ENCODE measurements at places on chromosomes 7 and 10.

GRCh38 chr7:7996568-7996967 is 28.0 kb downstream of the GLCCI1 start:
- DNase-seq = no peak

- DNase-seq = no peak
Measured at GRCh38 chr7:130344271-130344866, at the start of gene CPA5. Gene CPA5, plus strand, starts transcription at chr7:130344816. Its CDS starts 1,670 bp downstream, at chr7:130346486.

DNA sequence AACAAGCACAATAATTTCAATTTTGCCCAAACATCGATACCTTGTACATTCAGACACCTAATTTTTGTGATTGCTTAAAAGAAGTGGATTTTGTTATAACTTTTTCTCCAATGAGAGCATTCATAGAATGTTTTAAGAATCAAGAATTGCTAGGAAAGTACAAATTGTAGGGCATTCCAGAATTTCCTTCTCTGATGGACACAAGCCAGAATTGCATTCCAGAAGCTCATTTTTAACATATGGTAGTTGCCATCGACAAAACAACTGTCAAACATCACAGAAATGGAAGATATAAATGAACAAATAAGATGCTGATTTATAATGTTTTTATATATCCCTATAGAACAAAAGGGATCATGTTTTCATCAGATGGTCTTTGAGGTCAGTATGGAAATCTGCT is 258.4 kb upstream of the NPVF start:
- no peak for DNase-seq

DNA sequence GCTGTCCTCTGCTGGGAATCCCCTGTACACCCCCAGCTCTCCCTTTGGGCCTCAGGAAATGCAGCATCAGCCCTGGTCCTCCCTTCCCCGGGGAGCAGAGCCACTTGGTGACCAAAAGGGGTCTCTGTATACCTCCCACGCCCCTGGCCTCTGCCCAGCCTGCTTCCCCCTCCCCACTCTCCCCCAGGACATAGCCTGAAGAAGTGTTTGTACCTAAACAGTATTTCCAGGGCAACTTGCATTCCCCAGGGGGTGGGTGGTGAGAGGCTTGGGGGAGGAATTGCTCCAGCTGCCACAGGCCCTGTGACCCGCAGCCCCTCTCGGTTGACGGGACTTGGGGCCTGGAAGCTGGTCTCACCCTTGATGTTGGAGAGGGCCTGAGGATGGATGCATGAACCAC is 39.3 kb downstream of the TMEM270 start:
- DNase-seq = no peak

- no peak for DNase-seq
Measured at GRCh38 chr10:114987995-114988394, 50.0 kb downstream of the TRUB1 start.

- no peak for DNase-seq
Measured at GRCh38 chr7:143054621-143055020, 2.5 kb downstream of the OR6V1 start.

DNA sequence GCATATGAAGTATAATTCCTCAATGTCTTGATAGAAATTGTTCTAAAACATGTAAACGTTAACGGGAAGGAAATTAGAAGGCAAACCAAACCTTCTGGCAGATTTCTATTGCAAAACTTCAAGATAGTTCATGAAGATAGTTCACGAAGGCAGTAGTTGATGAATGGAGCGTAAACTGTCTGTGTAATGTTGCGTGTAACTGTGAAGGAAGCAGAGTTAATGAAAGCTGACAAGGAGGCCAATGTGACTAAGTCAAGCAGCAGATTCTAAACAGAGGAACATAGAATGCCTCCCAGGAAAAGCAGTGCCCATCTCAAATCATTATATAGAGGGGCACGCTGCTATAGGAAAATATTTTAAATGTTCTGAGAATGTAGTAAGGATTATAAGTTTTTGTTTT is 659.7 kb upstream of the IGFBP3 start:
- DNase-seq = no peak

GRCh38 chr10:128573986-128574385 is 447.8 kb upstream of the MKI67 start:
- DNase-seq = no peak

DNA sequence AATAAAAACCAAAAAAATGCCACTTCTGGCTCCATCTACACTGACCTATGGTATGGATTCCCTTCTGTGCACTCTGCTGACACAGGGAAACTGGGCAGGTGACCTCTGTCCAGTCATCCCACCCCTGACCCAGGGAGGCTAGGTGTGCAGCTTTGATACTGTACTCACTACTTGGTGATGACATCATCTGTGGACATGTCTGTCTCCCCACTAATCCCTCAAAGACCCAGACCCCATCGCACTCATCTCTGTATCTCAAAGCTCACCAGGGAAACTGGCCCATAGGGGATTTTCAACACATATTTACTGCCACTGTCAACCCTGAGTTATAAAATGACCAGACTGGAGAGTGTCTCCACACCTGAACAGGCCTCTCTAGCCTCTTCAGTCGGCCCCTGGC is 10.6 kb downstream of the SGMS1 start:
- no peak for DNase-seq

- DNase-seq = no peak
Measured at GRCh38 chr7:112147793-112148361, 58.3 kb downstream of the DOCK4 start.

DNA sequence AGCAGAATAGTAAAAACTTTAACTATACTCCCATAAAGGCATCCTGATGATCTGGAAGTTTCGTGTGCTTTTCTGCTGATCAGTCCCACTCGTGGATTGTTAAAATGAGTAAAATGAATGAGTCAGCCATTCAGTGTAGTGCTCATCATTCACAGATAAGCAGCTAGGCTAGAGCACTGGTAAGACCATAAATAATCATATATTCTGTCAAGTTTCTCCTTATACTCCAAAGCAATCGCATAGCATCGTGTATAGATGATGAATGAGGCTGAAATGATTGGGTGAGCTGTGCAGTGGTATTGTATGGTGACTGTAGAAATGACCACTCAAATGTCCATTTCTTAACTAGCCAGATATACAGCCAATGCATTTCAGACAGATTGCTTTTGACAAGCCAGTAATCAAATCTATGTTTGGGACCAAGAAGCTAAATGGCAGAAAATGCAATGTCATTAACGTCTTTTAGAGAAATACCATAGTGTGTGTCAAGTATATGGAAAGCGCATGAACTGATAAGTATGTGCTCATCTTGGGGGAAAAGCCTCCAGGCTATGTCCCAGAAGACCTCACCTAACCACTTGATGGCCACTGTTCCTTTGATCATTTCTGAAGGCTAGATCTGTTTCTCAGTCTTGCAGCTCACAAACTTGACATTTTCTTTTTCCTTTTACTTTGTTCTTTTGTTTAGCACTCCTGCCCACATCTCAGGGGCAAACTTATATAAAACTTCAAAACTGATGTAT is 227.2 kb upstream of the FAM3C start:
- DNase-seq = no peak

- DNase-seq = no peak
Measured at GRCh38 chr10:100498059-100498458, 21.6 kb downstream of the SEC31B start.

GRCh38 chr7:27912751-27913150 is 172.8 kb downstream of the TAX1BP1 start:
- no peak for DNase-seq

DNA sequence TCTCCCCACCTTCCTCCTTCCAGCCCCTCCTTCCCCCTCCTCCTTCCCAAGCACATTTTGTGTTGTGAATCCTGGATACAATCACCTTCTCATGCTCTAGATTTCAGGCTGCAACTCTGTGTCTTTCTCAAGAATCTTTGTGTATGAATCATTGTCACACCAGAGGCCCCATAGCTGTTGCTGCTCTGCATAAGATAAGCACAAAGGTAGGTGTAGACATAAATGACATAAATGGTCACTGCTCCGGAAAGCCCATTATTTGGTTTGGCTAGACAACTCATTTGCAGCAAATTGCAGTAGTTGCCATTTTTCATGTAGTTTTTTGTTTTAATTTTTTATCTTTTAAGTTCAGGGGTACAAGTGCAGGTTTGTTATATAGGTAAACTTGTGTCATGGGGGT is 216.3 kb upstream of the NRP1 start:
- DNase-seq = no peak

DNA sequence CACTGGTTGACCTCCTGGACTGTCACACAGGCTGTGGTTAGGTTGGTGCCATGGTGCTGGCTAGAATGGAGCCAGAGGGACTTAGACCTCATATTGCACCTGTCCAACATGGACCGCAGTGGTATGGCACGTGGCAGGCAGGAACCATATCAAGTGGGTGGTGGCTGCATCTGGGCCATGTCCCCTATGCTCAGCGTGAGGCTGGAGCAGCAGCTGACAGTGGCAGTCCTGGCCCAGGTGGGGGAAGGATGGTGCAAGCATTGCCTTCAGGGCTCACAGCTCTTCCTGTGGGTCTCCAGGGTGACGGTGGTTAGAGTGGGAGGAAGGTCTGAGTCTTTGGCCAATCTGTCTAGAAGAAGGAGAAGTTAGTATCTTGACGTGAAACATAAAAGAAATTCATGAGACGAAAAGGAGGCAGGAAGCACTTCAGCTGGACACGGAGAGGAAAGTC is 54.5 kb upstream of the PFKFB3 start:
- DNase-seq = no peak

GRCh38 chr10:11125004-11125403 is 107.3 kb downstream of the CELF2 start:
- DNase-seq = no peak

GRCh38 chr7:144407266-144407931 is 3.9 kb upstream of the NOBOX start:
- DNase-seq = no peak

GRCh38 chr10:13102002-13102794 is 2.2 kb downstream of the OPTN start:
- DNase-seq = no peak

DNA sequence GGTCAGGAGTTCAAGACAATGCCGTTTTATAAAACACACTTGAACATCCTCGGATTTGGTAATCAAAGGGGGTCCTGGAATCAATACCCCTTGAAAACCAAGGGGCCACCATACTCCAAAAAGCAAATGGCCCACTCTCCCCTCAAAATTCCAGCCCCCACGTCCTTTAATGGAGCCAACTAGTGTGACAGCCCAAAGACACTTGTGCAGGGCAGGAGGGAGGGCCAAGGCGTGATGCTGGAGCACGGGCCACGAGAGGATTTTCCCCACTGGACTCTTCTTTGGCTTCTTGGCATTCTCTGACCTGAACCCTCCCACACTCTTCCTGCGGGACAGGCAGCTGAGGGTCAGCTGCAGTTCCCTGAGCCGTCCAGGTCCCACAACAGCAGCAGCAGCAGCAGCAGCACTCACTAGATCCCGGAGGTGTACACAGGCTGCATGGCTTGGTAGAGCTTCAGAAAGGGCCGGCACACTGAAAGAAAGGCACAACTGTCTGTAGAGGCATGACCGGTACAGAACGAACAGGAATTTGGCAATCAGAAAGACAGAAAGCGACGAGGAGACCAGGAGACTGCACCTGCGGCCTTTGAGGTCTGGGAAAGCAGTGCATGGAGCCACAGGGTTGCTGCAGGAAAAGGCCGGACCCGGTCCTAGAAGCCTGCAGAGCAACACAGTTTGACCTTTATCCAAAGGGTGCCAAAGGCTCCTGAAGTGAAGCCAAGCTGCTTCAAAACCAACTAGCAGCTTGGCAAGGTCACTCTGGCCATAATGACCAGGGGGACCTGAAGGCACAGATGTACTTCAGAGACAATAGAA is 168.2 kb downstream of the TNS3 start:
- no peak for DNase-seq

GRCh38 chr7:129636641-129637040 is 25.1 kb downstream of the NRF1 start:
- DNase-seq = no peak

DNA sequence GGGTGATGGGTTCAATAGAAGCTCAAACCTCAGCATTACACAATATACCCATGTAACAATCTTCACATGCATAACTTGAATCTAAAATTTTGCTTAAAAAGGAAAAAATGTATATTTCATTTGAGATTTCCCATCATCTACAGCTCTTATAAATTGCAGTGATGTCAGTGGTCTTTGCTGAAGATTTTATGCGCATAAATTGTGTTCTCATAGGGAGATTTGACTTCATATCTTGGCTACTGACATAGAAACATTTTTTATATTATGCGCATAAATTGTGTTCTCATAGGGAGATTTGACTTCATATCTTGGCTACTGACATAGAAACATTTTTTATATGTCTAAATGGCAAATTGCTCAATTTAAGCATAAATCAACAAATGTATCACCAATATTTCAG is 1125.3 kb upstream of the C7orf33 start:
- no peak for DNase-seq

DNA sequence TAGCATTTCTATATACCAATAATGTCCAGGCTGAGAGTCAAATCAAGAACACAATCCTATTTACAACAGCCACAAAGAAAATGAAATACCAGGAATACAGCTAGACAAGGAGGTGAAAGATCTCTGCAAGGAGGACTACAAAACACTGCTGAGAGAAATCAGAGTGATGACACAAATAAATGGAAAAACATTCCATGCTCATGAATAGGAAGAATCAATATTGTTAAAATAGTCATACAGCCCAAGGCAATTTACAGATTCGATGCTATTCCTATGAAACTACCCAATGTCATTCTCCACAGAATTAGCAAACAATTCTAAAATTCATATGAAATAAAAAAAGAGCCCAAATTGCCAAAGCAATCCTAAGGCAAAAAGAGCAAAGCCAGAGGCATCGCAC is 116.8 kb upstream of the ZNF32 start:
- no peak for DNase-seq

DNA sequence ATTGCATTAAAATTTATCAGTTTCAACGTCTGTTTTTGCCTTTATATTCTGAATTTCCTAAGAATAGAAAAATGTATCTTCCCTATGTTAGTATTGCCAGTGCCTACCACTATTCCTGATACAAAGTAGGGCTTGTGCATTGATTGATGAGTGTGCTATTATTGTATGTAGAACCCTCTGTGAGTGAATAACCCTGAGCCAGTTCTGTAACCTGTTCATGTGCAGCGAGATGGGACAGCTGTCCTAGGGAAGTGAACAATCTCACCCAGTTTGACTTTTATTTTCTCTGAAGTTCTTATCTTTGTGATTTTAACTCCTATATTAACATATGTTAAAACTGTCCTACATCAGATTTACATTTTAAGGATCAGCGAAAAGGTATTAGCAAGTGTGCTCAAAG is 178.4 kb upstream of the ADO start:
- DNase-seq = no peak

GRCh38 chr10:31133792-31134310 is 102.2 kb upstream of the ZNF438 start:
- DNase-seq = peak; percentile 86

DNA sequence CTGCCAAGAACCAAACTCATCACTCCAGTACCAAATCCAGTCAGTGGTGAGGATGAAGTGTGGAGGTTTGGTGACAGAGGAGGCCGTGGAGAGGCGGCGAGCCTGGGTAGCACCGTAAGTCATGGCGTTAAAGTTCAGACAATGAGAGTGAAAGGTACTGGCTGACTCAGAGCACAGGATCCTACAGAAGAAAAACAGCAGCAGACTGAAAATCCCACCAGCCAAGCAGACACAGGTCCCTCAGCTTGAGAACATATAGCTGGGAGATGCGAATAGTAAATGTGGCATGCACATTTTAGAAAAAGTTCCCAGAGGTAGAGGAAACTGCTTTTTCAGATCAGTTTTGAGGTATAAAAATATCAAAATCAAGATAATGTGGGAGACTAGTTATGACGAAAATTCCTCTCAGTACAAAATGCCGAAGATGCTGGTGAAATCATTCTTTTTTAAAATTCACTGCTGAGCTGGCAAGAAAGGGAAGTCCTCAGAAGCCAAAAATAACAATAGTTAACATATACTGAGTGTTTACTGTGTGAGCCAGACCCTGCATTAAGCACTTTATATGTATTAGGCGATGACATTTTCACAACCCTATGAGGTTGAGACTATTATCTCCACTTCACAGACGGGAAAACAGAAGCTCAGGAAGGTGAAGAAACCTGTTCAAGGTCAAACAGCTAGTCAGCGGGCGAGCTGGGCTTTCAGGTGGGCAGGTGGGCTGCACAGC is 20.9 kb downstream of the PARP12 start:
- no peak for DNase-seq

All from CD4-positive, CD25-positive, alpha-beta regulatory T cell (primary cell).